Activated T-cell treated with anti-CD3 and anti-CD28 coated beads, Interleukin-2, amount 50 U/mL, for 4 hours (primary cell): ENCODE measurements at places on chromosomes 2 and 18.

GRCh38 chr2:143420313-143420712 is 291.1 kb downstream of the ARHGAP15 start:
- no peak for DNase-seq

- DNase-seq, result no peak
These were observed 51.8 kb upstream of the GPR75 start for GRCh38 chr2:53911434-53912189.

GRCh38 chr2:19787134-19787533 is 114.6 kb downstream of the TTC32 start:
- no peak for DNase-seq

DNA sequence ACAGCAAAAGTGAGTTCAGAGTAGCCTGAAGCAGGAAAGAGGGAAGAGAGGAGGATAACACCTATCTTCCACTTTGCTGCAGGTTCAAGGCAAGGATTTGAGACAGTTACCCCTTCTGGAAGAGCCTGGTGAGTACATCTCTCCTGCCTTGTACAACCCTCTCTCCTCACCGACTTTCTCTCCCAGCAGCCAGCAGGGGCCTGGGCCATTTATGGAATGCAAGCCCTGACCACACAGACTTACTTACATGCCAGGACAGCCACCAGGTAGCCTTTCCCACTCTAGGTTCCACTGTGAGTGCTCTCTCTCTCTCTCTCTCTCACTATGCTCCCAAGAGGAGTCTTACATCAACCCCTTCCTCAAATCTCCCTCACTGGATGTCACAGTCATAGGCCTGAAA is 57.0 kb downstream of the BCL11A start:
- DNase-seq, result no peak

- no peak for DNase-seq
These were observed 415.4 kb upstream of the RGPD4 start for GRCh38 chr2:107411267-107411666.

DNA sequence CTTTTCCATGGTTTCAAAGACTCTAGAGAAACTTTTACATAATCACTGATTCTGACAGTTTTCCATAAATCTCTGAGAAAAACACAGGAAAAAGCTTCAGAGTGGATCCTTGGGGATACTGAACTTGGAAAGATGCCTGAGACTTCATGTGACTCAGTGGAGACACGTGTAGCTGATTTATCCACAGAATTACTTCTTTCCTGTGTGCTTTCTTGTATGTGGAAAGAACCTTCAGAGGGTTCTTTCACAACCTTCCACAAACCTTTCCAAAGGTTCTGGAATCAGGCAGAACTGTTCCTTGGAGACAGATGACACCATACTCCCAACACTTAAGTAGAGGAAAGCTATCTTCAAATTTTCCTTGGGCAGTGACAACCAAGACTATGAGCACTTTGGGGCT is 207.2 kb downstream of the RND3 start:
- DNase-seq, result no peak

GRCh38 chr18:73118121-73118816 is 250.5 kb upstream of the NETO1 start:
- DNase-seq, result no peak

DNA sequence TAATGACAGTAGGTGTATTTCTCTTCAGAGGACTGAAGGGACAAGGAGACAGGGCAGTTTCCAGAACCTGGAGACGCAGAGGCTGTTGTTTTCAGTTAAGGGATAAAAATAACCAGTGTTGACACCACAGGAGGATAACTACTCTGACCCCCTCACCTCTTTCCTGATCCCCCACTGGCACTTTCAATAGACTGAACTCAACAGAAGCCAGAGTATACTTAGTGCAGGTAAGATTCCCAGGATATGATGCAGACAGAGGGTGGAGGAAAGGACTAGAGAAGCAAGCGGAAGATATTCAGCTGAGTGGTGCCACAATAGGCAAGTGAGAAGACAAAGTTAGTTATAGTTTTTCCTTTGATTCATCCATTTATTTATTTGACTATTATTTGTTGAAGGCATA is 19.8 kb downstream of the DHRS9 start:
- no peak for DNase-seq

GRCh38 chr2:45649462-45649857 is 2.0 kb upstream of the PRKCE start:
- no peak for DNase-seq

DNA sequence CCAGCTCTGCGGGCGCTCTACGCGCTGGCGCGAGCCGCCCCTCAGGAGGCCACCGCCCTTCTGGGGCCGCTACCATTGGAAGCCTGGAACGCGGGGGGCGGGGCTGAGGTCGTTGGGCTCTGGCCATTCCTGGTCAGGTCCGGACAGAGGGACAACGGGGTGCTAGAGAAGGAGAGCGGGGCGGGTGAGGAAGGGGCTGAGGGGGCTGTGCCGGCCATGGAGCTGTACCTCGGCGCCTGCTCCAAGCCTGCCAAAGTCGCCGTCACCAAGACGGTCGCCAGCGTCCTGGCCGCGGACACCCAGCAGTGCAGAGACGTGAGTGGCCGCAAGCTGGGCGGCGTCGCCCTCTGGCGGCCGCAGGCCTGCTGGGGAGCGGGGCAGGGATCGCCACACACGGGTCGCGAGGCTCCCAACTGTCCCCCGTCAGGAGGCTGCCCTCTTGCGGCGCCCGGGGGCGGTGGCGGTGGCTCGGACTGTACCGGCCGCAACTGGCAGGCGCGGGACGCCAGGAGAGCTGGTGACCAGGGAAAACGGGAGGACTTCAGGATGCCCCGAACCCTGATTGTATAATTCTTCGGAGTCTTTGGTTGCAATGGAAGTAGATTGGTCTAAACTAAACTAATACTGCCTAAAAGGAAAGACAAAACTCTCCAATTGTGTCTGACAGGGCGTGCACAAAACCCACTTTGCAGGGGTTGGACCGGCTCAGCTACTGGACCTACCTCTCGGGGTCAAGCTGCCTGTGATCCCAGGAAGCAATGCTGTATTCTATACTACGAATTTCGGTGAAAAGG is at the start of gene FSIP2:
Gene FSIP2, plus strand, starts transcription at position 126 of the 794 bp plus-strand sequence. Its CDS starts 91 bp downstream, at position 217.
- DNase-seq, result no peak
